Stimulated activated CD4-positive, alpha-beta T cell treated with anti-CD3 and anti-CD28 coated beads, TNF-alpha, amount 100 ng/mL, for 48 hours (primary cell): ENCODE measurements at places on chromosomes 7 and 10.

DNA sequence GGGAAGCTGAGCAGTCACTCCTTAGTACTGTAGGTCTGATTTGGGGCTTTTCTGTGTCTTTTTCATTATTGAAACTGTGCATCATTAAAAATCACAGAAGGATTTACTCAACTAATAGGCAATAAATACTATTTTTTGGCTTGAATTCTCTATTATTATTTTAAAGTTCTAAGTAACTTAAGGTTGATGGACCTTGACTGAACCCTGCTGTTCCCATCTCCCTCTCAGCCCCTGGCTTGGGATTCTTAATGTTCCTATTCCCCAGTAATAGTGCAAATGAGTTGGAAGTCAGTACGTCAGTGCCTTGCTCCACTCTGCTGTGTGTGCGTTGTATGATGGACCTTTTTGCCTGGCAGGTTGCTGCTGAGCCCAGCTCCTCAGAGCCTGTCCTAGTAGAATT is 166.3 kb downstream of the SND1 start:
- no peak for DNase-seq

DNA sequence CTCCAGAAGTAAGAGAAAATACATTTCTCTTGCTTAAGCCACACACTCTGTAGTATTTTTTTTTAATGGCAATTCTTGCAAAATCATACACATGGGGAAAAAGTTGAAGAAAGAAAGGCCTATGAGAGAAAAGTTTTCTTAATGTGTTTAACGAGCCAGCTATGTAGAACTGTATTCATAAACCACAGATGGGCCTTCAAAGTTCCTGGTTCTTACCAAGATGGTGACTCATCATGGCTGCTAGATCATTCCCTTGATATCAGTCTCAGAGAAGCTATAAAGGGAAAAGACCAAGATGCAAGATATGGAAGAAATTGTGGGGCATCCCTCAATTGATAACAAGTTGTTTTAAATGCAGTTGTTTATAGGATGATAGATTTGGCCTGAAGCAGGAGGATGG is 992.7 kb upstream of the MBL2 start:
- no peak for DNase-seq

DNA sequence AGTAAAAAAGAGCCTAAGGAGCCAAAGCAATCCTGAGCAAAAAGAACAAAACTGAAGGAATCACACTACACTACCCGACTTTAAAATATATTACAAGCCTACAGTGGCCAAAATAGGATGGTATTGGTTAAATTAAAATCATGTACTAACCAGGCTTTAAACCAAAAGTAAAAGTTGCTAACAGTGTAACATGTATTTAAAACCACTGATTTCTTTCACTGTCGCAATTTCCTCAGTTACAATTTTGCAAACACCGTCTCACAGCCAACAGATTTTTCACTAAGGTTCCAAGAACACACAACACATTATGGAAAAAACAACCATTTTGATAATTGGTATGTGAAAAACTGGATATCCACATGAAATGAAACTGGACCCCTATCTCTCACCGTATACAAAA is 74.0 kb downstream of the JMJD1C start:
- no peak for DNase-seq

DNA sequence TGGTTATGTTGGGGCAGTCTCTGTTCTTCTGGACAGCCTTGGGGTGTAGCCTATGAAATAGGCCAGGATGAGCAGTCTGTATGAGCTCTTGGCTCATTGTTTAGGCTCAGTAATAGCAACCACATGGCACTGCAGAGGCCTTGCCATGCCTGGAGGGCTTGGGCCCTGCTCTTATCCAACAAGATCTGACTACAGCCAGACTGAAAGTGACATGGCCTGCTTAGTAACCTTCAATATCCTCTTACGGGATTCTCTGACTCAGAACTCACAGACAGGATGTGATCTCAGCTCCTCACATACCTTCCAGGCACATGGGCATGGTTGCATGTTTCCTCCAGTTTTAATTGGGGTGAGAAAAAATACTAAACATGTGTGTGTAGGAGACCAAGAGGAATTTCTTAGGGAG is 289.3 kb downstream of the PTEN start:
- peak; percentile 9 for DNase-seq

DNA sequence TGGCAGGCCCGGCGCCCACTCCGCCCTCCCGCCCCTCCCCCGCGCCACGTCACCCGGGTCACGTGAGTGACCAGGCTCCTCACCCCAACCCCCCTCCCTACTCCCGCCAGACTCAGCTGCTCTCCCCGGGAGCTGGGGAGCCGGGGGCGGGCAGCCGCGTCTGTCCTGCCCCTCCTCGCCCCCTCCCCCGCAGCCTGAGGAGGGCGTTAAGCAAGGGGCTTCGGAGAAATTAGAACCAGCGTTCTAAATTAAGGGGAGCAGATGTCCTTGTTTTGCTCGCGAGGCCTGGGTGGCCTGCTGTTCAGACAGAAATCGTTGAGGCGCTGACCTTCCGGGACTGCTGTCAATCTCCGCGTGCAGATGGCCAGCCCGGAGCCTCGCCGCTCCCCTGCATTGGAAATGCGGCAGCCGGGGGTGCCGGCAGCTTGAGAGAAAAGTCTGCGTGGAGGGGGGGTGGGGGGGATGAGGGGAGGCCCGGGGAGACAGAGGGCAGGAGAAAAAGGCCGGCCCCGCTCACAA is 102.2 kb upstream of the ZNF438 start:
- DNase-seq = peak; percentile 52

DNA sequence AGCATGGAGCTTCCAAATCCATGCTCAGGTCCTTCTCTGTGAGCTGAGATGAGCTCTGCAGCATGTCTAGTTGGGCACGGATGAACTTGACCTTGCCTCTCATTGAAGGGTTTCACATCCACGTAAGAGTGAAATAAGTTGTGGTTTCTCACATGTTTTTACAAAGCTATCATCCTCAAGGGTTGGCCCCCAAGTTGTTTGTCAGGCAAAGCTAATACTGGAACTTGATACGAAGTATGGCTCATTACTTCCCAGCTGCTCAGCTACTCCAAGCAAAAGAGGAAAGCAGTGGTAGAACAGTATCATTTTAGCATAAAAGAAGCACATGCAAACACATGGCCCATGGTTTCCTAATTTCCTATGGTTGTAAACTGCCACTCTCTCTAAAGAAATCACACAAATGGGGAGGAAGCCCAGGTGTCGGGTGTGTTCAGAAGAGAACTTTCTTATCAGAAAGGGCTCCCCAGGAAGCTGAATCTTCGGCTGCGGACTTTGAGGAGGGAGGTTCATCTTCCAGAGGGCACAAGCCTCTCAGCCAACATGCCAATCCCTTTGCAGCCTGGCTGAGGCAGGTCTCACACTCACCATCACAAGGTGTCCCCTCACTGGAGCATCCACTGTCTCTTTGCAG is 45.3 kb downstream of the PDLIM1 start:
- DNase-seq = no peak

- DNase-seq = no peak
These were observed 268.4 kb downstream of the GPR37 start for GRCh38 chr7:124497176-124497575.
